ENCODE measurements at places on chromosomes 1 and 21.
A peak's percentile ranks its signal among the peaks of the same experiment; 100 is the strongest.

DNA sequence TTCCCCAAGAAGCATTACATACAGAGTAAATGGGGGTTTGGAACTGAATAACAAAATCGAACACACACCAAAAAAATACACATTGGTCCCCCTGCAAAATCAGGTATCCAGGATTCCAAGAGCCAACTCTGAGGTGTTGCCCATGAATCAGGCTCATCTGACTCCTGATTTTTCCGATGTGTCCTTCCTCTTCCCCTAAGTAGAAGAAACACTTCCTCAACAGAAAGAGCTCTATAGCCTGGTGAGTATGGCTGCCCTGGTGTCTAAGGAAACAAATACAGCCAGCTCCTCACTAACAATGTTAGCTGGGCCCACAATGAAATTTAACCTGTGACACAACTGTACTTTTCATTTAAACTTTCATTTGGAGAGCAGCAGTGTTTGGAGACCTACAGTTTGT is 33.6 kb downstream of the ERI3 start:
- H3K27me3 ChIP-seq, result no peaks in the 10 kb centered on the region

GRCh38 chr1:159978107-159978398 is 24.0 kb upstream of the SLAMF9 start:
- H3K27me3 ChIP-seq, result no peaks in the 10 kb centered on the region
- DNase-seq, result peak; percentile 54
- no peaks in the 10 kb centered on the region for H3K4me1 ChIP-seq

- H3K4me3 ChIP-seq, result no peak overlapping the region
- no peaks in the 10 kb centered on the region for H3K27me3 ChIP-seq
- no peaks in the 10 kb centered on the region for H3K36me3 ChIP-seq
- no peak for DNase-seq
Observed at GRCh38 chr1:19582318-19582717, 61.8 kb upstream of the NBL1 start.

DNA sequence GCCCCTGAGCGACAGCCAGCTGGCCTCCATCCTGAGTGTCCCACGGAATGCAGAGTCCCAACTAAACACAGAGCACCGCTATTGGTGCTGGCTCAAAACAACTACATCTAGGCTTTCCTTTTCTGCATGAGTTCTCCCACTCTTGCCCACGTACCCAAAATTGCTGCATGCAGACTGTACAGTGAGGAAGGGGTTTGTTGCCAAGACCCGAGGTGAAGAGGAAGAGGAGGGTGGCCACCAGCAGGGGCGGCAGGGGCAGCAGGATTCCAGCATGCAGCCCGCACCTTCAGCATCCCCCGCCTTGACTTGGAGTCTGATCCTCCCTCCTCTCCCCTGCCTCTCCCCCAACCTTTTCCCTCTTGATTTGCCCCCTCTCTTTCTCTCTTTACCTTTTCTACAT is 8.0 kb downstream of the S100A9 start:
- H3K4me3 ChIP-seq, result no peak overlapping the region
- H3K4me1 ChIP-seq, result peaks cover 5% of the 10 kb centered on the region
- H3K27ac ChIP-seq, result no peak overlapping the region
- no peaks in the 10 kb centered on the region for H3K27me3 ChIP-seq
- H3K36me3 ChIP-seq, result no peaks in the 10 kb centered on the region

GRCh38 chr1:100253552-100253951 is 3.9 kb upstream of the DBT start:
- DNase-seq, result no peak
- H3K4me1 ChIP-seq, result peaks cover 15% of the 10 kb centered on the region
- H3K27ac ChIP-seq, result no peak overlapping the region

DNA sequence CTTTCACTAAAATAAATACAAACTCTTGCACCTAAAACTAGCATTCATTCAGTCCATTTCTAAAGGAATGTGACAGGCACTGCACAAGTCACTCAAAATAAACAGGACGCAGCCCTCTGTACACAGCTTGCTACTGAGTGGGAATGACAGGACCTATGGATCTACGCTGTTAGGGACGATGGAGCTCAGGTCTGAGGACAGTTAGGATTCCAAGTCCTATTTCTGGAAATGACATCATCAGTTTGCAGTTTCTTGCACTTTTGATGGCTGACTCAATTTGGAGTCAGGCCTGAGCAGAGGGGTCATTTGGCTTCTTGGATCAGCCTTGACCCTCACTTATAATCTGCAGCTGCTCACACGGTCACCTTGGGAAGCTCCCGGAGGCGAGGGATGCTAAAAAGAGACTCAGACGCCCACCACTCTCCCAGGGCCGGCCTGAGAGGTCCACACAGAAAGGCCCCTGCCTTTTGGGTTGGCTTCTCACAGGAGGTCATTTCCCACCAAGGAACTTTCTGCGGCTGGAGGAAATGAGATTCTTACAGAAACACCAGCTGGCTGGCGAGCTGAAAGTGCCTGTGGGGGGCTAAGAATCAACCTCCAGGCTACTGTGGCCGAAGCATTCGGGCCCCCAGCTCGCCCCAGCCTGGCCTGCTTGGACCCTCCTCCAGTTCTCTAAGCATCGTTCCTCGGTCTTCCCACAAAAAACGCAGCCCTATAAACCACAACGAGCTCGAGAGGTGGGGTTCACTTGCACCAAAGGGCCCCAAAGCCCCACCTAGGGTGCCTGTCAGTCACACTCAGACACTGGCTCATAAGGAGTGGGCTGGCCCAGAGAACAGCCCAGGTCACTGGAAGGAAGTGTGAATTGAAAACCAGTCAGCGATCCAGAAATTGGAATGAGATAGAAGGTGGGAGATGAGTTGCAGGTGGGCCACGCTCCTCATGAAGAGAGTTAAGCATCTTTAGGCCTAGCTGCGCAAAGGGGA is 8.9 kb upstream of the PDE9A start:
- no peak overlapping the region for H3K4me3 ChIP-seq
- no peaks in the 10 kb centered on the region for H3K27me3 ChIP-seq
- no peaks in the 10 kb centered on the region for H3K36me3 ChIP-seq
- H3K4me1 ChIP-seq, result peaks cover 13% of the 10 kb centered on the region

DNA sequence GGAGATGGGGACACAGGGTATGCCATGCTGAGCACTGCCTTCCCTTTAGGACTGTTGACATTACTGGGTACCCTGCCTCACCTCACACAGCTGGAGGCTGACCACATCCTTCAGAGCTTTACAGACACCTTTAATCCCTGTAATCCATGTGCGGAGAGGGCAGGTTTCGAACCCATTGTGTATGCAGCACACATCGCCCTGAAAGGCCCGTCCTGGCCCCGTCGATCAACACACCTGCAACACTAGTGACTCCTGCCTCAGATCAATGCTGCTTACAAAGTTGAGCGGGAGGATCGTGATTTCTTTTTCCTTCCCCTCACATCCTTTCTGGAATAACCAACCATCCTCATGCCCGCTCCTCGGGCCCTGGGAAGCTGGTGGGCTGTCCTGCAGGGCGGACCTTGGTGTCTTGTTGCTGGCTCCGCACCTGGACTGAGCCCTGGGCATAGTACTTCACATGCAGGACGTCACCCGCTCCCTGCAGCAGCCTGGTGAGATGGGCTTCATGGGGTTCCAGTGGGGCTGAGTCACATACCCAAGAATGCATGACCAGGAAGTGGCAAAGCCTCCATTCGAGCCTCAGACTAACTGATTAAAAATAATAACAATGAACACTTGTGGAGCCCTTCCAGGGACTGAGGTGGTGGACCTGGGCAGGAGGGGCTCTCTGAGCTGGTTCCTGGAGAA is 403.6 kb downstream of the PTPRU start:
- H3K36me3 ChIP-seq, result no peaks in the 10 kb centered on the region
- H3K4me3 ChIP-seq, result no peak overlapping the region
- no peaks in the 10 kb centered on the region for H3K4me1 ChIP-seq
- peak; percentile 62 for DNase-seq
- no peak overlapping the region for H3K27ac ChIP-seq

Data from vagina (tissue), 2 donors.